ENCODE measurements at places on chromosomes 4 and X.

- no peak overlapping the region for H3K27ac ChIP-seq
- H3K4me1 ChIP-seq = no peaks in the 10 kb centered on the region
- no peaks in the 10 kb centered on the region for H3K27me3 ChIP-seq
- no peak overlapping the region for H3K4me3 ChIP-seq
- H3K36me3 ChIP-seq = no peaks in the 10 kb centered on the region
These were observed 82.1 kb downstream of the UGT2B28 start for GRCh38 chr4:69362351-69362750.

- DNase-seq = no peak
- H3K4me3 ChIP-seq = no peak overlapping the region
- no peaks in the 10 kb centered on the region for H3K36me3 ChIP-seq
These were observed 19.6 kb downstream of the CLCN4 start for GRCh38 chrX:10176121-10177003.

GRCh38 chr4:55509266-55509665 is 37.4 kb downstream of the CLOCK start:
- H3K36me3 ChIP-seq = no peaks in the 10 kb centered on the region
- no peak overlapping the region for H3K27ac ChIP-seq
- H3K4me1 ChIP-seq = no peaks in the 10 kb centered on the region
- H3K4me3 ChIP-seq = no peak overlapping the region

DNA sequence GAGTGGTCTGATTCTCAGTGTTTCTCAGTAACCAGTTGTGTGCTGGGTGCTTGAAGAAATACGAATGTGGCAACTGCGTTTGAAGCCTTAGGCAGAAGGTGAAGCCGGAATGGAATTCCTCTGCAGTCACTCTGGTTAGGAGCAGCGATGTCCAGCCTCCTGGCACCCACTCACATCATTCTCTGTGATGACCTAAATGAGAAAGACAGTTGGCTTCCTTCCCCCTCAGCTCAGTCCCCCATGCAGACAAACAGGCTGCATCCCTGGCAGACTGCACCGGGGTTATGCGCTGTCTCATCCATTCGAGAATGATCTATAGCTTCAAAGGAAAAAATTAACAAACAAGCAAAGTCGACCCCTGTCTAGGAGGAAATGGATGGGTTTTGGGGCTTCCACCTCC is 170.1 kb upstream of the SCML1 start:
- H3K27ac ChIP-seq = no peak overlapping the region
- no peaks in the 10 kb centered on the region for H3K4me1 ChIP-seq
- no peaks in the 10 kb centered on the region for H3K27me3 ChIP-seq
- DNase-seq = no peak
- H3K36me3 ChIP-seq = no peaks in the 10 kb centered on the region

GRCh38 chrX:105109936-105110335 is 110.6 kb downstream of the TEX13A start:
- no peak for DNase-seq
- no peak overlapping the region for H3K4me3 ChIP-seq
- no peaks in the 10 kb centered on the region for H3K27me3 ChIP-seq
- no peaks in the 10 kb centered on the region for H3K4me1 ChIP-seq
- no peaks in the 10 kb centered on the region for H3K36me3 ChIP-seq

GRCh38 chrX:107452581-107452980 is 3.1 kb downstream of the FRMPD3 start:
- H3K27me3 ChIP-seq = no peaks in the 10 kb centered on the region
- H3K36me3 ChIP-seq = no peaks in the 10 kb centered on the region
- H3K4me3 ChIP-seq = no peak overlapping the region
- H3K4me1 ChIP-seq = no peaks in the 10 kb centered on the region

GRCh38 chrX:69020316-69020715 is 144.9 kb downstream of the PJA1 start:
- H3K27ac ChIP-seq = no peak overlapping the region
- no peaks in the 10 kb centered on the region for H3K36me3 ChIP-seq
- H3K4me3 ChIP-seq = no peak overlapping the region

GRCh38 chr4:38466401-38466800 is 197.6 kb upstream of the KLF3 start:
- no peaks in the 10 kb centered on the region for H3K4me1 ChIP-seq
- no peaks in the 10 kb centered on the region for H3K36me3 ChIP-seq
- no peak overlapping the region for H3K27ac ChIP-seq
- no peaks in the 10 kb centered on the region for H3K27me3 ChIP-seq
- no peak overlapping the region for H3K4me3 ChIP-seq
- no peak for DNase-seq

DNA sequence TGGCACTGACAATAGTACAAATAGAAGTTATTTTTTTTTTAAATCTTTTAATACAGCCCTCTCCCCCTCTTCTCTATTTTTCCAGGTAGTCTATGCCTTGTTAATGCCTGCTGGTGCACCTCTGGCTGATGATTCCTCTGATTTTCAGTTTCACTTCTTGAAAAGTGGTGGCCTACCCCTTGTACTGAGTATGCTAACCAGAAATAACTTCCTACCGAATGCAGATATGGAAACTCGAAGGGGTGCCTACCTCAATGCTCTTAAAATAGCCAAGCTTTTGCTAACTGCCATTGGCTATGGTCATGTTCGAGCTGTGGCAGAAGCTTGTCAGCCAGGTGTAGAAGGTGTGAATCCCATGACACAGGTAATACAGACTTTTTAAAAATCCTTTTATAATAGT is 99.1 kb downstream of the USP9X start:
- H3K4me3 ChIP-seq = no peak overlapping the region
- no peaks in the 10 kb centered on the region for H3K27me3 ChIP-seq
- no peaks in the 10 kb centered on the region for H3K36me3 ChIP-seq
- H3K27ac ChIP-seq = no peak overlapping the region

- no peaks in the 10 kb centered on the region for H3K36me3 ChIP-seq
- DNase-seq = no peak
- H3K27ac ChIP-seq = no peak overlapping the region
- H3K4me3 ChIP-seq = no peak overlapping the region
- no peaks in the 10 kb centered on the region for H3K27me3 ChIP-seq
These were observed 12.0 kb downstream of the MAB21L2 start for GRCh38 chr4:150593996-150594395.

GRCh38 chr4:32022071-32022470 is 1301.9 kb downstream of the PCDH7 start:
- no peaks in the 10 kb centered on the region for H3K4me1 ChIP-seq
- no peak for DNase-seq
- H3K27ac ChIP-seq = no peak overlapping the region
- H3K27me3 ChIP-seq = no peaks in the 10 kb centered on the region
- H3K4me3 ChIP-seq = no peak overlapping the region

- no peaks in the 10 kb centered on the region for H3K36me3 ChIP-seq
- H3K27me3 ChIP-seq = no peaks in the 10 kb centered on the region
- no peak overlapping the region for H3K4me3 ChIP-seq
- H3K4me1 ChIP-seq = no peaks in the 10 kb centered on the region
These were observed 1085.3 kb upstream of the PCDH10 start for GRCh38 chr4:132063829-132064228.

DNA sequence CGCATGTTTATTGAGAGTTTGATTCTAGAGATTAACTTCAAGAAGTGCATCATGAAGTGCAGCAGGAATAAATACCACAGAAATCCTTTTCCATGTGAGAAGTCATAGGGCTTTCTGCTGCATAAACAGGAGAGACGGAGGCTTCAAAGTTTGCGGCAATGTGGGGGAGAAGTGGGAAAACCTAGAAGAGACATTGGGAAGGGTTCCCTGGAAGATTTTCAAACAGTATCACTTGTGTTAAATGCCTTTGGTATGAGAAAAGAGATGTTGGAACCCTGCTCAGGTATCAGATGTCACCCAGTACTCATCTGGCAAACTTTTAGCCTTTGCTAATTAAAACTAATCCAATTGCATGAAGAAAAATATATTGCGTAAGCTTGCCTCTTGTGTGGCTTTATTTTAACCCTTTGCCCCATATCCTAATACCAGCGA is 15.4 kb downstream of the NHS start:
- no peak overlapping the region for H3K4me3 ChIP-seq
- no peaks in the 10 kb centered on the region for H3K27me3 ChIP-seq
- no peak overlapping the region for H3K27ac ChIP-seq
- H3K36me3 ChIP-seq = no peaks in the 10 kb centered on the region
- H3K4me1 ChIP-seq = no peaks in the 10 kb centered on the region
